GM04504 (cell line): ENCODE measurements at places on chromosomes 2 and 18.

DNA sequence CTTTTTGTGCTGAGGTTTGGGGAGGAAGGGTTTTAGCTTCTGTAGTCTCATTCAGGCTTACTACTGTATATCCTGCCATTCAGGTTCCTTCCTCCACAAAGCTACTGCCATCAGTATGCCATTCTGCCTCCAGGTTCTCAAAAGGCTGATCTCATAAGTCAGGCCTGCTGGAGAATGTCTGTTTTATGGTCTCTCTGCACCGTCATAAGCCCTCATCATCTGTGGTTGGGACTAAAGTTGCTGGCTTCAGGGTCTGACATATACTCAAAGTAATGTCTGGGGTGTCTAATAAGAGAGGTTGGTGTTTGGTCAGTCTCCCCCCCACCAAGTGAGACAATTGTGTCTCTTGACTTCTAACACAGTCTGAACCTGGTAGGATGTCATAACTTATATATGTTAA lies 36.2 kb upstream of the CCBE1 start:
- peak; percentile 57 for DNase-seq

DNA sequence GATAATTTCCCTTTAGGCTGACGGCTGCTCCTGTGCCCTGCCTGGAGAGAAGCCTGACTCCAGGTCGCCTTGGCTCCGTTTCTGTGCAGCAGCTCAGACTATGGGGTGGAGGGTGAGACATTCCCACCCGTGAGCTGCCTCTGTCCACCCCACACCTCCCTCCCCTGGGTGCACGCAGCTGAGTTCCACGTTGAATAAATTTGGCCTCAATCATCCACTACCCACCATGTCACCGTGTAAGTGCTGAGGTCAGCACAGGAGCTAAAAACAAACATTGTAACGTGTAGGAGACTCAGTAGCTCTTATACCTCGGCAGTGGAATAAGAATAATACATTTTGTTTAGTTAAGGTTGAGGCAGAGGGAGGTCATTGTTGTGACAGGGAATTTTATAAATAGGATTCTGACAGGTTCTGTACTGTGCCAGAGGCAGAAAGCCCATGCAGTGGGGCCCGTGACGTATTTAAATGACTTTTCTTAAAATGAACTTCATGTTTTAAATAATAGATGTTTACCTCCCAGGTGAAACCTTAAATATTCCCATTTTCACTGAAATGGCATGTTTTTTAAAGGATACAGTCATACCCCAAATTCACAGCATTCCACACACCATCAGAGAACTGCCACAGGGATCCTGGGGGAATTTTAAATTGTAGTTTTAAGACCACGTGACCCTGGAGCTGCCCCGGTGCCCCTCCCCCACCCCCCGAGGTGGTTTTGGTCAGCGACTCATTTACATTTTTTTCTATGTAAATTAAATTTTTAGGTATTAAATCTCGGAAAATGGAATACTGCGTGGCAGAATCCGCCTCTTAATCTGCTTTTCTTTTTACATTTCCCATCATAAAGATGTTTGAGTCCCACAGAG lies 50.2 kb downstream of the NFATC1 start:
- DNase-seq: no peak

GRCh38 chr2:240351088-240351741 lies 84.2 kb upstream of the GPC1 start:
- no peak for DNase-seq

GRCh38 chr18:67216846-67217245 lies 299.7 kb downstream of the DSEL start:
- DNase-seq: no peak
